NCI-H1105 (cell line): ENCODE measurements at places on chromosomes 12 and 14.

DNA sequence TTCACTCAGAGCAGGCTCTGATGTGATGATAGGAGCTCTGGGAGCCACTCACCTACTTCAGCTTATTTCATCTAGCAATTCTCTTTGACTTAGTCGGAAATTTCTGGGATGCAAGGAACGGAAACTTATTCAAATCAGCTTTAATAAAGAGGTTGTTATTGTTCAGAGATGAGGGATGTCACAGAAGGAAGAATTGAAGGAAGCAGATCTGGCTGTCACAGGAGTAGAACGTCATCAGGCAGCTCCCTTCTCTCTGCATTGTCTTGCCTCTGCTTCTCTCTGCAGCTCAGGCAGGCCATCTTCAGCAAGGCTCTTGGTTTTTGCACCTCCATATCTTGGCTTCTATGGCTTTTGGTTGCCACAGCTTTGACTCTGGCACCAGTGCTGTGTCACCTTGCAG is 7.6 kb upstream of the TMEM30B start:
- DNase-seq = no peak

GRCh38 chr12:8157484-8158198 is 826 bp downstream of the ZNF705A start:
- no peak for DNase-seq

- no peak for DNase-seq
These were observed 79.1 kb downstream of the OTX2 start for GRCh38 chr14:56731187-56731586.

- no peak for DNase-seq
These were observed 46.0 kb upstream of the LGR5 start for GRCh38 chr12:71393625-71394024.

DNA sequence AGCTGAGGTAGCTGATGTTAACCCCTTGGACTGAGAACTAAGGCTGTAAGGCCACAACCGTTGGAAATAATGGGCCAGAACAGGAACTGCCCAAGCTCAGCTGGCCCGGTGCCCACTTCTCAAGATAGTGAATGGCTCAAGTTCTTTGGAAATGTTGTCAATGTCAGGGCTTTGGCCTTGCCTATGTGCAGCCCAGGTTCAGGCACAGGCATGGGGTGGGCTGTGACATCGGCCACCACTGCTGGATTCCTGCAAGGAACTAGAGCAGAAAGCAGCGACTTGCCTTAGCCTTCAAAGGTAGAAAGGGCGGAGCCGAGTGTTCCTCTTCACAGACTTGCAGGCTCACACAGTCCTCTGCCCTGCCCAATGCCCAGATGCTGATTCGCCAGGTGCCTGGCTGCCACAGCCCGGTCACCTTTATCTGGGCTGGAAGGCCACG is 291.2 kb downstream of the ZFP36L1 start:
- DNase-seq = no peak

DNA sequence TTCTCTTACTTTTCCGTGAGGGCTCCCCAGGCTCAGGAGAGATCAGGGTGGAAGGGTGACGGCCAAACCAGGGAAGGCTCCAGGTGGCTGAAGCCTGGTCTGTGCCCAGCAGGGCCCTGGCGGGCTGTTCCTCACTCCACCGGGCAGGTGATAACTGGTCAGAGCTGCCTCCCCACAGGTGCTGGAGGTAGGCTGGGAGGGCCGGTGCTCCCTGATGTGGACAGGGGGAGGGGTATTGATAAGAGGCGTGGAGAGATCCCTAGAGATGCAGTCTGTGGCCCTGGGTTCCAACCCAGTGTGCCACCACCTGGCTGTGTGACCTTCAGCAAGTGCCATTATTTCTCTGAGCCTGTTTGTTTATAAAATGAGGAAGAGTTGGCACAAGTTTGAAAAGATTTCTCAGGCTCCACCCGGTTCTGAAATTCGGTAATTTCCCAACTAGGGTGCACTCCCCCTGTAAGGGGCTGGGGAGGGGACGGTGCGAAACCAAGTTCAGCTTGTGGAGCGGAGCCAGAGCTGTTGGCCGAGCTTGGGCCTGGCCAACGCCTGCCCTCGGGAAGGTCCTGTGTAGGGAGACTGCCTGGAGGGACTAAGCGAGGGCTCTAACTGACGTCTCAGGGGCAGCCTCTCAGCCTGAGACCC is 1.0 kb upstream of the NR4A1 start:
- DNase-seq = no peak

GRCh38 chr12:87201598-87201997 is 827.6 kb downstream of the C12orf50 start:
- no peak for DNase-seq
